NCI-H1694 treated with DMSO at 0.1 percent for 48 hours (cell line): ENCODE measurements at places on chromosomes 5 and 9.

DNA sequence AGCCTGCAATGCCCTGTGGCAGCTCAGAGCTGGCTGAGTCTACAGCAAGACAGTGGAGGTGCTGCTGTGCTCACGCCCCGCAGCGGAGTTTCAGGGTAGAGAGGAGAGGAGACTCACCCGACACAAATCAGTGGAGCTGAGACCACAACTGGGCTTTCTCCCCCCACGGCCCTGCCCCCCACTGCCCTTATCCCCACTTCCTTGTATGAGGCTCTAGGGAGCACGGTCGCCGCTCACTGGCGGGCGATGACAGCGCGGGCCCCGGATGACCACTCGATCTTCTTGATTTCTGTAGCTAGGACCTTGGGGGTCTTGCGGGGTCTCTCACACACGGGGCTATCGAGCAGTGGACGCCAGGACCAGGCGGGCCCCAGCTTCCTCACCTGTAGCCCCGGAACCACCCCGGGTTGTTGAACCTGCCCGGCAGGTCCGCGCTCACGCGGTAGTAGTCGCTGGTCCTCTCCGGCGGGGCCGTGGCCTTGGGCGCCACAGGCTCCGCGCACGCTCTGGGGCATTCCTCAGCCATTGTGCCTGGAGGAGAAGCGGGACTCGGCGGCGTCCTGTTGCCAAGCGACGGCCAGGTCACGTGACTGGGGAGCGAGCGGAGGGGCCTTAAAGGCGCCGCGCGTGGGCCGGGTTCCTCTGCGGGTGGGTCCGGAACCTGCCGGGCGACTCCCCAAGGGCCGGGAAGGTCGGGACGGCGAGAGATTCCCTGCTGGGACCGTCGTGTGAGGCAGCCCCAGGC is 984 bp upstream of the MRPS2 start:
- peak; percentile 4 for DNase-seq

DNA sequence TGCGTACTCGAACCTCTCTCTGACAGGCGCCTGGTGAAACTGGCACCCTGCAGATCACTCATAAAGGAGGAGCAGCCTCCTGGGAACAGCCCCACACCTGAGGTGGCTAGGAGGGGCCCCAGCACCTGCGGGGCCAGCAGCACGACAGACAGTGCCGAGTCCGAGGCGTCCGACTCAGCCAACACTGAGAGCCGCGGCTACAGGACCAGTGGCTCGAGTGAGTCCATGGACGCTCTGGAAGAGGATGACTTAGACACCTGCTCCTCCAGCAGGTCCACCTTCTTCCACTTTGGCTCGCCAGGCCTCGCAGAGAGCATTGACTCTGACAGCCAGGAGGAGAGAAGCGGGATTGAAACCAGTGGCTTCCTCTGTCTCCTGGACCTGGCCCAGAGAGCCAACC is 13.5 kb upstream of the TRMT10B start:
- no peak for DNase-seq

DNA sequence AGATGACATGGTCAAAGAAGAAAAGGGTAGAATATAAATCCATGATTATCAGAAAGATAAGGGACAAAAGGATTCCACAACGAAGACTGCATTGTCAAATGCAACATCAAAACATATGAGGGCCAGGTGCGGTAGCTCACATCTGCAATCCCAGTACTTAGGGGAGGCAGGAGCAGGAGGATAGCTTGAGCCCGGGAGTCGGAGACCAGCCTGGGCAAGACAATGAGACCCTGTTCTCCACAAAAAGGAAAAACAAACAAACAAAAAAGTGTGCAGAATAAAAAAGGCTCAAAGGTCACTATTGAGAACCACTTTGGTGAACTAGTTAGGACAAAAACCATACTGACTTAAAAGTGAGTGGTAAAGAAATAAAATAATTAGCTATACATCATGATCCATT is 60.2 kb upstream of the NR5A1 start:
- no peak for DNase-seq

DNA sequence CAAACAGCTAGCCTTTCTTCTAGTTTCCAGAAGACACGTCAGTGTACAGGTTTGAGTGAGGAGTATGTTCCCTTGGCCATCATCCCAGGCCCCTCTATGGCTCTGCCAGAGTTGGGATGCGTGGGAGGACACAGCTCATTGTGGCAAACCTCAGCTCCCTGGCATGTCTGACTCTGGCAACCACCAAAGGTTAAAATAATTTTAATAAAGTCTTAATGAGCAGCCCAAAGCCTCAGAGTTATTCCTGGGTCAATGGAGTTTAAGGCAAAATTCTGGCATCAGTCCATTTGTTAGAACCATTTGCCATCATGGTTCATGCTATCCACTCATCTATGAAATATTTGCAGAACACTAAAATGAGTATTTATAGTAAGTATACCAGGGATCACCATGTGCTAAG is 79.8 kb upstream of the PAPPA start:
- no peak for DNase-seq

DNA sequence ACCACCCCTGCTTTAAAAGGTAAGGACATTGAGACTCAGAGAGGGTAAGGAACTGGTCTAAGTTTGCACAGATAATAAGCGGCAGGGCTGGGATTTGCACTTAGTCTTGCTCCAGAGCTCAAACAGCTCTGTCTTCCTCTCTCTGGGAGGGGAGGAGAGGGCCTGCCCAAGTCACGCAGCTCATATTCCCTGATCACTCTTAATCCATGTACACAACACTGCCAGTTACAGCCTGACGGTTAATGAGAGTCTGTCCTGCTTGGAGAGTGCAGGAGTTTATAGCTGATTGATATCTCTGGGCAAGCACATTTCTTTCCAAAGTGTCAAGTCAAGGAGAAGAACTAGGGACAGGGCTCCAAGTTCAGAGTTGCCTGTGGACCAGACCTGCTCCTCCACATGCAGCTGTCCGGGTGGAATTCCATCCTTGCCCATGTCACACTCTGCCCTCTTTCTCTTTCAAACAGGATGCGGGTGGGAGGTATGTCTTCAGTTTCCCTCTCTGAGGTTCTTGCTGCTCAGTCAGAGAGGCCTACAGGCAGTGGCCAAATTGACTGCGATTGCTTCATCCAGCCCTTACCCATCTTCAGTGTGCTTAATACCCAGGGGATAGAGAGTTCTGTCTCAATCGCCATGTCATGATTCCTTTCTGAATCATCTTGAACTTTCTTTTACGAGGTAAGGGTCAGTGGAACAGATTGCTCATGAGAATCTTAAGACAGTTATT is 54.5 kb downstream of the GALNT12 start:
- no peak for DNase-seq

DNA sequence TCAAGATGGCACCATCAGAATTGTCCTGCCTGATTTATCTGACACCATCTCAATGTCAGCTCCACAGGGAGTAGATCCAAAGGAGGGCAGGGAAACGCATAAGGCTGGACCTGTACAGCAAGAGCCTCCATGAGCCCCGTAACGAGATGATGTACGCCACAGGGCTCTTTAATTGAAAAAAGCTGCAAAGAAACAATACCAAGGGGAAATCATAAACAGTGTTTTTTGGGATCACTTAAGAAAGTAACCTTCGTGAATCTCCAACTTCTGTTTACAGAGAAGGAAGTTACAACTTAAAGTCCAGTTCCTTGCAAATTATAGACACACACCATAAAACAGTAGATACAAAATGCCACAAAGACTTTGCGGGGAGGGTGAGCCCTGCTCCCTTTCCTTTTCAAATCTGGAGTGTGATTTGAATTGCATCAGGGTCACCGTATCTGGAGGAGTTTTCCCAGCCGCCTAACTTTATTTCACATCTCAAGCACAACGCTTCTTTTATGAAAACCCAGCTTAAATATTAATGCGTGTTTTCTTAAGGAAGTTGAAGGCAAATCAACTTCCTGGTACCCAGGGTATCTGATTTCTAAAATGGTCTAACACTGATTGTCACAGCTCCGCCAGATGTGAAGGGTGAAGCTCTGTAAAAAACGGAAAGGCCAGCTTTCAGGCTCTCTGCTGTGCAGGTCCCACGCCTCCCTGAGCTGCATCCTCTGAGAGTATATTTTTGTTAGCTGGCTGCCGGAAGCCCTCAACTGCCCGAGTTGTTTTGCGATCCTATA is 88.9 kb downstream of the EBF1 start:
- no peak for DNase-seq

GRCh38 chr5:133716532-133717183 is 104.3 kb upstream of the FSTL4 start:
- DNase-seq = no peak

GRCh38 chr5:27266184-27266583 is 227.8 kb upstream of the CDH9 start:
- DNase-seq = no peak

GRCh38 chr5:83156001-83156400 is 78.7 kb downstream of the XRCC4 start:
- DNase-seq = no peak

GRCh38 chr5:149759986-149760853 is 30.1 kb downstream of the PPARGC1B start:
- DNase-seq = no peak

DNA sequence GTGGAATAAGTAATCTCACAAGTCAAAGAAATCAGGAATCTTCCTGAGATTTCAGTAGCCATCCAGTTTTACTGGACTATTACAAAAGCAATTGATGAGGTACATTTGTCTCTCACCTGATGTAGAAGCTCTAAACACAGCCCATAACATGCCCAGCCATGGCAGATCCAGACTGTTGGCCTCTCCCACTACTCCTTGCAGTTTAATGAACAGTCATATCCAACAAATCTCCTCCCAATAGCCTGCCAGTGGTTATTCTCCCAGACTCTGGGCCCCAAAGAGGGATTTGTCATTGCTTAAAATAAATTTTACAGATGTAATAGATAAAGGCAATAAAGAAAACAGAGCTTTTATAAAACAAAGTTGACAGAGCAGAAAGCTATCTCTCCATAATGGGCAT is 80.8 kb downstream of the ZNF608 start:
- no peak for DNase-seq
